Stimulated activated CD8-positive, alpha-beta memory T cell treated with anti-CD3 and anti-CD28 coated beads, Interleukin-7, amount 100 ng/mL, for 24 hours (primary cell): ENCODE measurements at places on chromosomes 6 and 20.

DNA sequence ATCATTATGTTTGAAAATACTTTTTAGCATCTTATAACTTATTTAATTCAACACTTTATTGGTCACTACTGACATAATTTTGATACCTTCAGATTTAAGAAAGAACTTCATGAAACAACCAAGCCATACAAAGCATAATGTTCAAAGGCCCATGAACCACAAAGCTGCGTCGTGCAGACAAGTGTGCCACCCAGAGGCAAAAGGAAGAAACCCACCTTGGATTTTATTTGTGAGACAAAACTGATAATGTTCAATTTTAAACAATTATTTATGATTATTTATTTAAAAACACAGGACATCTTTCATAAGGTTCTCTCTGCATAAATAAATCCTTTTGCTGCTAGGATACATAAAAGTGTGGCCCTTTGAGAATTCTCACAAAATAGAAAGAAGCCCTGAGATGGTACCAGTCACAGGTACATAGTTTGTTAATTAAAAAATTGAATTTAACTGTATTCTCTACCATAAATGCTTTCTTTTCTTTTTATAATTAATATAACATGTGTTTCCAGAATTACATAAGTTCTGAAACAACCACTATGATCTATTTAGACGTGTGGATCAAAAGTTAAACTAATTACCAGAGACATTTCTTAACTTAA is 143.7 kb downstream of the RALGAPA2 start:
- DNase-seq, result no peak

- DNase-seq, result no peak
Measured at GRCh38 chr6:19287928-19288327, 549.2 kb upstream of the ID4 start.

DNA sequence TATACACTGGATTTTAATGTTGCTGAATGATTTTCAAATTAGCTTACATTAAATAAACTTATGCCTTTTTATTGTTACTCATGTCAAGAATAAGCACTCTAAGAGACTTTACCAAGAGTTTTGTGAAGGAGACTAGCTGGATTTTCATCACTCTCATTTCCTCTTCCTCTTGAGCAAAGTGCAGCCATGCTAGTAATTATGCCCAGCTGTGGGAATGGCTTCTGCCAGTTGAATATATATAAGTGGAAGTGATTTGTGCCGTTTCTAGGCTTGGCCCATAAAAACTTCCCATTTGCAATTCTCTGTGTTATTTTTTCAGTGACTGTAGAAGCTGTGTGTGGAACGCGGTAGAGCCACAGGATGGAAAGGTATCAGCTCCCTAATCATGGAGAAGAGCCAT is 255.8 kb downstream of the HDGFL1 start:
- no peak for DNase-seq

DNA sequence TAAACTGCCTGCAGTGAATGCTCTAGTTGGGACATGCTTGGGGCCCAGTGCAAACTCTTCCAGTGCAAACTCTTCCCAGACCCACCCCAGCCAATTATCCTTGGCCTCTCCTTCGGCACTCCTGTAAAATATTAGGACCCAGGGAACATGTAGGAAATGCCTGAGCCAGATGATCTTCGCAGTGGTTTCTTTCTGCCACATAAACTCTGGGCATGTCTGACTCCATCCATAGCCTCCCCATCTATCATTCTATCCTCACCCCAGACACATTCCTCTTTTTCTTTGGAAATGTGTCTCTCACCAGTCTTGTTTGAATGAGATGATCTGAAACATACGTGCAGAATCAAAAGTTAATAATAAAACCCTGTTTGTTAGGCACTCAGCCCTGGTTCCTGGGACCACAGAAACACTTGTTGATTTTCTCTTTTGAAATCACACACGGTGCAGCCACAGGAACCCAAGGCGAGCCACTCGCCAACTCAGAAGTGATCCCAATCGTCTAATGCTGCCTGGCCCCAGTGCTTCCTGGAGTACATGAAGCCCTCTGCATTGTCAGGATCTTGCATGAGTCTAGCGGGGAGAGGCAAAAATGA is 108.9 kb upstream of the CST7 start:
- no peak for DNase-seq

DNA sequence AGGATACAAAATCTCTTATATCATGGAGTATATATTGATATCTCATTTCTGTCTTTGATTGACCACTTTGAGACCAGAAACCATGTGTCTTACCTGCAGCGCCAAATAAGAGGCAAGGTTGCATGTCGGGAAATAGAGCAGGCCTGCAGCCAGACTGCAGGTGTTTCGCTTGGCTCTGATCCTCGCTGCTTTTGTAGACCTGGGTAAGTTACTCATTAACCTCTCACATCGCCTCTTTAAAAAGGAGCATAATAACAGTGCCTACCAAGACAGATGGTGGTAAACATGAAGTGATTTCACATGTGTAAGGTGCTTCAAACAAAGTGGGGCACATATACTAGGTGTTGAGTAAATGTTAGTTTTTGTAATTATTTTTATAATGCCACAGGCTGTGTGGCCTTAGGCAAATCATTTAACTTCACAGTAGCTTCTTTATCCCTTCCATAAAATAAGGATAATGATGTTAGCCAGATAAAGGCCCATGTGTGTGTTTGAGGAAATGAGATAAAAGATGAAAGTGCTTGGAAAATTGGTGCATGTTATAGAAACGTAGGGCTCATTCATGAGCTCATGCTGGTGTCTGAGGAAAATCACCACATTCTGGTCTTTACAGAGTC is 248.8 kb upstream of the MAP3K7 start:
- DNase-seq, result no peak

DNA sequence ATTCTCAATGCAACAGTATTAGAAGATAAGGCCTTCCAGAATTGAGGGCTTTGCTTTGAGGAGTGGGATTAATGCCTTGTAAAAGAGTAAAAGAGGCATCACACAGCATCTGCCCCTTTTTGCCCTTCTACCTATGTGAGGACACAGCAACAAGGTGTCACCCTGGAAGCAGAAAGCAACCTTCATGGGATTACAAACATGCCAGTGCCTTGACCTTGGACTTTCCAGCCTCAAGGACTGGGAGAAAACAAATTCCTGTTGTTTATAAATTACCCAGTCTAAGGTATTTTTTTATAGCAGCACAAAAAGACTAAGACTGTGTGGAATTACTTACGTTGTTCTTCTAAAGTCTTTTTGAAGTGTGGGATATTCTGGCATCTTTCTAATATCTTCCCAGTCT is 150.0 kb upstream of the SLC22A16 start:
- DNase-seq, result no peak

GRCh38 chr6:135328136-135328535 is 147.0 kb downstream of the MYB start:
- no peak for DNase-seq

GRCh38 chr6:73817253-73817652 is 121.2 kb downstream of the CD109 start:
- DNase-seq, result no peak

- no peak for DNase-seq
Measured at GRCh38 chr20:36303020-36303595, 3.0 kb upstream of the DLGAP4 start.

- DNase-seq, result no peak
Measured at GRCh38 chr6:44833248-44833647, 445.7 kb downstream of the CDC5L start.

GRCh38 chr6:168934660-168935627 is 318.7 kb downstream of the THBS2 start:
- DNase-seq, result no peak

DNA sequence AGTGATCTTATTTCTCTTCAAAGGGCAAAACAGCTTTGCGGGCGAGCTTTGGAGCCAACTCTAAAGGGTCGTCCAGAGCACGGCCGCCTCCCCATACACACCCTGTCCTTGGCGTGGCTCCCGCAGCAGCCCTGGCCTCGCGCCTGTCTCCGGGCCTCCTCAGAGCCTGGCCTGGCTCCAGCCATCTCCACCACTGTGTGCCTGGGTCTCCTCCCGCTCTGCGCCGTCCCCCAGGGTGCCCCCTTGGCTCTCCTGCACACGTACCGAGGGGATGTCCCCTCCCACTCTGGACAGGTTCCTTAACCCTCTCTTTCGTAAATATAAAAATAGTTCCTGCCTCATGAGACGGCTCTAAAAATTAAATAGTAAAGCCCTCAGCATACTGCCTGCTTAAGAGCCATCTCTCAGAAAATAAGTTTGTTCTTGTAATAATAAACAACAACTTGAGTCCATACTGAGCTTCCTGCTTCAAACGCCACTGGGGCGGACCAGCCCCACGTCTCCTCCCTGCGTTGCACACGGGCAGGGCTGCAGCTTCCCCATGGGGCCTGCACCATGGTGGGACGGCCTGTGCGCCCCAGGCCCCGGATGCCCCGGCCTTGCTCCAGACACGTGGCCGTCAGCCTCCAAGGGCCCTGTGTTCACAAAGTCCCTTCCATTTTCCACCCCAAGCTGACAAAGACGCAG is 226.2 kb downstream of the TTLL2 start:
- DNase-seq, result no peak

GRCh38 chr6:139982195-139982594 is 607.7 kb upstream of the CITED2 start:
- no peak for DNase-seq

DNA sequence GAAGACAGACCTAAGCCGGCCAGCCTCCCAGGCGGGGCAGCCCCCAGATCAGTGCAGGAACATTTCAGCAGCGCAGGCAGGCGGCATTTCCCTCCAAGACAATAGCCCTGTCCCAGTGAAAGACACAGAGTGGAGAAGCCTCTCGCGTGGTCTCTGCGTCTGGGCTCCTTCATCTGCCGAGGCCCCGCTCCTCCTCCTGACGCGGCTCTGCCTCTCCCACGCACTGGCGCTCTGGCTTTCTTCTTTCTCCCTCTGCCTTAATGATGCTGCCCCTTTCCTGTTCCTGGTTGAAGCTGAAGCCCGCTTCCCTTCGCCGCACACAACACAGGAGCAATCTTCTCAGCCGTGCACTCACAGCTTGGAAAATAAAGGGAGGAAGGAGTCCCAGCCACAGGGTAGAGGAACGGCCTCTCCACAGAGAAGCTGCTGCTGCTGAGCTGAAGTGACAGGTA is 347.5 kb downstream of the CDH4 start:
- DNase-seq, result no peak

DNA sequence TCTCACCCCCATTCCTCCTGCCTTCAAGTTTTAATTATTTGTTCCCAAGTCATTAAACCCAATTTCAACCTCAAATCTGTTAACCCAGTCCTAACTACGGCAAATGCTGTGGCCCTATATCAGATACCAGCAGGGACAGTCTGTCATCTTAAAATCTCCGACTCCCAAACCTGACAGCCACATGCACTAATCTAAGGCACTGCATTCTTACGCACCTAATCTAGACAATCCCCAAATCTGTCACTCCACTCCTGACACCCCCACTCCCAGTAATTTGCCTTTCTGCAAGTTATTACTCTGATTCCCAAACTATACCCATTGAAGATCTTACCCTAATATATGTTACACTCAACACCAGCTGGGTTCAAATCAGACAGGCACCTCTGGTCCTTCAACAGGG is 2.5 kb downstream of the MTCH1 start:
- no peak for DNase-seq

GRCh38 chr6:121660277-121660676 is 224.8 kb downstream of the GJA1 start:
- DNase-seq, result no peak

DNA sequence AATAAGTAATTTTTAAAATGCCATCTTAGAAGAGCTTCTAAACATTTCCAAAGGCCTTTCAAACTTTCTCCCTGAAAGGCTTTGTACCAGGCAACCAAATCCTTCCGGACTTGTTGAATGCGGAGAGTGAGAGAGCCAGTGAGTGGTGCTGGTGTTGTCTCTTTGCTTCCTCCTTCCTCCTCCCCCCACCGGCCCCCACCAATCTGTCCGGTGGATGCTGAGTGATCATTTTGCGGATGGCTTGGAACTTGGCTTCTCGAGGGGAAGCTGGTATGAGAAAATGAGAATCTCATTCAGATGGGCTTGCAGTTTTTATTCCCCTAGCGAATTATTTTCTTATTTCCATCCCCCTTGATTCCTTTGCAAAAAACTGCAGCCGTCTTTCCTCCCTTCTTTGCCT is 97.3 kb downstream of the ANKRD60 start:
- no peak for DNase-seq

DNA sequence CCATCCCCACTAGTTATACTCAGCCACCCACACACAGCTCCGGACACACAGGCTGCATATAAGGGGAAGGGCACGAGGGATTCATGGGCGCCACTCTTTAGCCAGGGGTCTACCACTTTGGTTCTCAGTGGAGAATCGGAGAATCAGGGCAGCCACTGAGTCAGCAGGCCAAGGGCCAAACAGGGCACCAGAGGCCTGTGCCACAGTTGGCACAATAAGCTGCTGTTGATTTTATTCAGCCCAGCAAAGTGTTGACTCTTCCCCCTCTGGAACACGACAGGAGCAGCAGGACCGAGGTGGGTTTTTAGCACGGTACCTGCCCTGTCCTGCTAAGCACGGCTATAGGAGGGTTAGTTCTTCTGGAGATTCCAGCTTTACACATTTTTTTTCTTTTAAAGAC is 48.3 kb downstream of the GJA10 start:
- DNase-seq, result no peak

DNA sequence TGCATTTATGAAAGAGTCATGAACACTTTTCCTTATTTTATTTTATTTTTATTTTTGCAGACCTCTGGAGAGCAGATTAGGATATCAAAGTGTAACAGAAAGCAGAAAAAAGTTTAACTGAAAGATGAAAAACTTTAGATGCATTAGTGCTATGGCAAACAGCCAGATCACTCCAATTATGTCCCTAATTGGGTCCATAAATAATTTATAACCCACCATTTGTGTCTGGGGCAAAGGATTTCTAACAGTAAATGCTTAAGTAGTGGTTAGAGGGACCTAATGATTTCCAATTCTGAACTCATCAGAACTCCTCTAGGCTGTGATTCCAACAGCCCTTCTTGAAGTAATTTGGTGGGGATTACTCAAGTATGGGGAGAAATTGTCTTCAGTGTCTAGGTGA is 93.7 kb upstream of the PROKR2 start:
- no peak for DNase-seq

- DNase-seq, result no peak
Measured at GRCh38 chr6:91330896-91331295, 744.0 kb upstream of the MAP3K7 start.

DNA sequence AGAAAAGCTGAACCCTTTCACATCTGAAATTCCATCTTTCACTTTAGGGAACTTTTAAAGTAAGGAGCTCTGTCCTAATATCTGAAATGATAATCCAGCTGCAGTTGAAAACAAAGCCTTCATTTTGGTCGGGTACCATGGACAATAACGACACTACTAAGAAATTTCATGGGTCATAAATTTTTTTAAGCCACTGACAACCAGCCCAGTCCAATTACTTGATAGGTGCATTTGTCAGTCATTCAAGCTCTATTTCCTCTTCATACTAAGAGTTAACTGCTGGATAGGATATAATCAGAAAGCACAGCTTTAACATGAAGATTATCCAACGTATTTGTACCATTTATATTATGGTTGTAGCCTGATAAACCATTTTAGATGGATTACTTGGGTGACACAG is 52.5 kb downstream of the MMUT start:
- DNase-seq, result no peak
